Activated naive CD8-positive, alpha-beta T cell treated with anti-CD3 and anti-CD28 coated beads for 36 hours (primary cell): ENCODE measurements at places on chromosomes 5 and 9. TPM values are rescaled to one million over a fixed set of nuclear protein-coding genes. Genes with fewer than 3 reads are reported as not detected.

The DMRTA1 gene
- total RNA-seq, result not detected

The SLC26A2 gene
- total RNA-seq, result 6.6 TPM

The LRRC19 gene
- total RNA-seq, result not detected

The DMRT3 gene
- not detected for total RNA-seq
